Type B pancreatic cell (in vitro differentiated cells): ENCODE measurements at places on chromosomes 7 and 10.

DNA sequence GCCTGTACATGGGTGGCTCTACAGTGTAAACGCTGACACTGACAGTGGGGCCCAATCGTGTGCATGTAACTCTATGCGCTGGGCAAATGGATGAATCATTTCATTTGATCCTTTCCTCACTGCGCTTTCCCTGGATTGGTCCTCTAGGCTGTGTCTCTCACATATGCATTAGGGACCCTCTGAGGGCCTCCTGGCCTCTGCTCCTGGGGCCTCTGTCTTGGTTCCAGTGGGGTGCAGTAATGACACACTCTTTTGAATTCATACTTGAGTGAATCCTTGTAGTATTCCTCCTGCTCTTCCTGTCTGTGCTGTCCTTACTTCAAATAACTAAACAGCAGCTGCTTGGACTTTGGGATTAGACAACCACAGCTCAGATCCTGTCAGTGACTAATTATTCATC lies 176.5 kb upstream of the ADO start:
- no peak for DNase-seq

DNA sequence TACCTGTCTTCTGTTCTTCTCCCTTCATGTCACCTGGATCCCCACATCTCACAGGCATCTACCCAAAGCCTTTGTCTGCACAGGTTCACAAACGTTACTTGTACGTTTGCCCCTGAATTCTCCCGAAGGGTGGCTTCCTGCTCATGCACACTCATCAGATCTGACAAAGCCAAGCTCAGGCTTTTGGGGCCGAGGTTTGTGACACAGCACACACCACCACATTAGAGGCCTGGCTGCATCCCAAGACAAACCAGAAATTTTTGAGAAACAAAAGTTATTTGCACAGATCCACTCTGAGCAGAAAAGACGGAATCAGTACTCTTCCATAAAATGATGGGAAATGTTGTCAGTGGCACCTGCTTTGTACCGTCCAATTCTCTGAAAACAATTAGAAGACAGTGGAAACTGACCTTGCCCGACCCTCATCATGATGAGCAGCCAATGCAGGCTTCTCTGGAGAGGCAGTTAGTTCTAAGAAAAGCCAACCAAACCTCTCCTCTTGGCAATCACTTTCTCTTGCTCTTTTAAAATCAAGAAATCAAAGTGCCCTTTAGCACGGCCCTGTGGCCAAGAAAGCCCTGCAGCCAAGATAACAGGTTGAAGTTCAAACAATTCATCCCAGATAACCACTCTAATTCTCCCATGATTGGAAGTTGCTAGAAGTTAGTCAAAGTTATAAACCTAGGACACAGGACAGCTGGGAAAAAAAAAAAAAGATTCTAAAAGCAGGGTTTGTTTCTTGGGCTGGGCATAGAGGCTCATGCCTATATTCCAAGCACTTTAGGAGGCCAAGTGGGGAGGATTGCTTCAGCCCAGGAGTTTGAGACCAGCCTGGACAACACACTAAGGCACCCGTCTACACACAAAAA lies 13.6 kb upstream of the SVIL start:
- no peak for DNase-seq

DNA sequence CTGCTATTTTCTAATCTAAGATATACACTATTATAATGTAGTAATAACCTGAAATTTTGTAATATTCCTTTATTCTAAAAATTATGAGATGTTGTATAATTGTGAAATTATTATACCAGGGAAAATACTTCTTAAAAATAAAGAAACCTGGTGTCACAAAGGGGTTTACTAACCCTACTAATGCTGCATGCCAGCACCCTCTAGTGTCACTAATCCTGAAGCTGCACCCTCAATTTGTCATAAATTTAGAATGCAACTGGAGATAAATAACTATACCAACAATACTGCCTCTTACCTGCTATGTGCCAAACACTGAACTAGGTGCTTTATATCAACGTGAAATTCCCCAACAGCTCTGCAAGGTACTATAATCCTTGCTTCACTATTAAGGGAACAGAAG lies 30.8 kb downstream of the TM9SF3 start:
- DNase-seq: no peak

DNA sequence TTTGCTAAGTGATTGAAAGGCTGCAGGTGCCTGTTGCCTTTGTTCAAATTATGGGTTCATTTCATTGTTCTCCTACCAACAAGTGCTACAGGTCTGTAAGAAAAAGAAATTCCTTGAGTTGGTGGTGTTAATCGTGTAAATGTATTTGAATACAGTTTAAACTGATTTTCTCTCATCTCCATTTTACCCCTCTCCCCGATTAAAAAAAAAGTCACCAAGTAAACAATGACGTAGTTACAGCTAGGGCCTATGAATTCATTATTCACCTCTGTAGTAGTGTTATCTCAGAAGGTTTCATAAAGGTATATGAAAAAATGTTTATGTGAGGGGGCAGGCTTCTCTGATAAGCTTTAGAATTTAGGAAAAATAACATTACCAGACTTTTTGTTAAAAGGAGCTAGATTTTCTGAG lies 1.1 kb downstream of the REEP3 start:
- no peak for DNase-seq

GRCh38 chr10:101829561-101830315 lies 11.5 kb upstream of the OGA start:
- DNase-seq: no peak

DNA sequence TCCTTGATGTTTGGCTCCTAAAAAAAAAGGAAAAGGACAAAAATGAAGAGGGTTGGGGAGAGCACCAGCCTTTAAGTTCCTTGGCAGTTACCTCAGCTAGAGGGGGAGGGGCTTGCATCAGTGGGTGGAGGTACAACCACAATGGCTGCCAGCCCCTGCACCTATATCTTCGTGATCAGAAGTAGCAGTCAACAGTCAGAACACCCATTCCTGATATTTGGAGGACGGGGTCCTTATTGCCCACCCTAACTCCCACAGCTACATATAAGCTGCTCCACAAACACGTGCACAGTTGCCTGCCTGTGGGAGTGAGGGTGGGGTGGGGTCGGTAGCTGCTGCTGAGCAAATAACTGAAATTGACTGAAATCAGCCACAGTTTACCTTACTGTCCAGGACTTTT lies 26.2 kb downstream of the C1GALT1 start:
- no peak for DNase-seq

GRCh38 chr7:30173058-30173897 lies 38.5 kb downstream of the MTURN start:
- no peak for DNase-seq

- no peak for DNase-seq
Observed at GRCh38 chr10:48556713-48557112, 48.2 kb downstream of the ARHGAP22 start.

GRCh38 chr7:139051655-139052054 lies 15.8 kb upstream of the ZC3HAV1L start:
- DNase-seq: no peak

DNA sequence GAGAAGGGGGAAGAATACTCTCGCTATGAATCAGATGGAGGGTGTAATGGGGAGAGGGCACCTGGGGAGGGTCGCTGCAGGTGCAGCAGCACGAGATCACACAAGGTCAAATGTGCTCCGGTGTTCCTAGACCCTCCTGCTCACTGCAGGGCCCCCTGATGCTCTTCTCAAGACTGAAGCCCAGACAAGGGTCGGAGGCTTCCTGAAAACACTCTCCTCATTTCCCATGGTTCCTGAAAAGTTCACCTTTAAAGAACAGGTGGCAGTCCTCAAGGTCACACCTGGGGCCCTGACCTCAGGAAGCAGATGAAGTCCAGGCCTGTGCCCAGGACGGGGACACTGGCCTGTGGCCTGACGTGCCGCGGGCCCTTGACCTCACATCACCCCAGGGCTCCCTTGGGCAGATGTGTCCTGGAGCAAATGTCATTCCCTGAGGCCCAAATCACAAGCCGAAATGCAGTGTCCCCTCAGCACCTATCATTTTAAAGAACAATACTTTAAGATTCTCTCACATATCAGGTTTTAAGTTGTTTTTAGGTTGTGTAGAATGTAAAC lies 289.8 kb downstream of the GLRX3 start:
- DNase-seq: peak; percentile 43

DNA sequence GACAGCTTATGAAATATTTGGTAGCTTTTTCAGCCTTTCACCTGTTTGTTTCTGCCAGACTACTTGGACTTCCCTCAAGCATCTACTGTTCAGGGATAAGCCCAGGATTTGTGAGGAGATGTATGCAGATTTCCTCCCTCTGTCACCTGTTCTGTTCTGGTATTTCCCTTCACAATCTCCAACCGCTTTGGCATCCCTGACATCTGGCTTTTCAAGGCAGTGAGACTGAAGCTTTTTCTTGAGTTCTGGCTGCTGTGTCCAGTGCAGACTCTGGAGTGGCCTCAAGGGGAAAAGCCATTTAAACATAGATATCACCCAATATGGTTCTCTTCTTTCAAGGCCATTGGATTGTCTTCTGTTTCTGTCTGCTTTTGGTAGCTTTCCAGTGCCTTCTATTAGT lies 369.7 kb downstream of the LRMDA start:
- DNase-seq: no peak

GRCh38 chr7:102872460-102872859 lies 40.3 kb upstream of the LRRC17 start:
- DNase-seq: no peak

DNA sequence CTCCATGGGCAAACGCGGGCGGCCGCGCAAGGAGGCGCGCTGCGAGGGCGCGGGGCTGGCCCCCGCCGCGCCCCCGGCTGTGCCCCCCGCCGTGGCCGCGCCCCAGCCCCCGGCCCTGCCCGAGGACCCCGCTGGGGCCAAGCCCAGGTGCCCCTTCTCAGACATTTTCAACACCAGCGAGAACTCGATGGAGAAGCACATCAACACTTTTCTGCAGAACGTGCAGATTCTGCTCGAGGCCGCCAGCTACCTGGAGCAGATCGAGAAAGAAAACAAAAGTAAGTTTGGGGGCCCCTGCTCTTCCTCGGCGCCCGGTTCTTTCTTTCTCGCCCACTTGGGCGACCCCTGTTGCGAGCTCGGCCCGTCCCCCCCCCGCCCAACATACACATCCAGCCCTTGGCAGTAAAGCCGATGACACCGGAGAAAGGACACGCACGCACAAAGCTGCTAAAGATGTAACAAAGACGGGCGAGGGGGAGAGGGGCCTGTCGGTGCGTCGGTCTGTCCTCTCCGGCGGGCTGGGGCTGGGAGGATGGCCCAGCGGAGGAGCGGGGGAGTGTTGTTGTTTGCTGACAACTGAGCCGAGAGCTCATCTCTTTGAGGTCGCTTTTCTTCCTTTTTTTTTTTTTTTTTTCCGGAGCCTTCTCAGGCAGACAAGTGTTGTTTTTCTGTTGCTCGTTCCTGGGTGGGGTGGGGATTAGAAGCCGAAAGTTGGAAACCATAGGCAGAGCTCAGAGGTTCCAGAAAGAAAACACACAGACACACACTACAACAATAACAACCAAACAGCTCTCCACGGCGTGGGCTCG lies 604 bp downstream of the MXI1 start:
- no peak for DNase-seq

GRCh38 chr10:31947144-31947926 lies 18.7 kb upstream of the ARHGAP12 start:
- DNase-seq: no peak

DNA sequence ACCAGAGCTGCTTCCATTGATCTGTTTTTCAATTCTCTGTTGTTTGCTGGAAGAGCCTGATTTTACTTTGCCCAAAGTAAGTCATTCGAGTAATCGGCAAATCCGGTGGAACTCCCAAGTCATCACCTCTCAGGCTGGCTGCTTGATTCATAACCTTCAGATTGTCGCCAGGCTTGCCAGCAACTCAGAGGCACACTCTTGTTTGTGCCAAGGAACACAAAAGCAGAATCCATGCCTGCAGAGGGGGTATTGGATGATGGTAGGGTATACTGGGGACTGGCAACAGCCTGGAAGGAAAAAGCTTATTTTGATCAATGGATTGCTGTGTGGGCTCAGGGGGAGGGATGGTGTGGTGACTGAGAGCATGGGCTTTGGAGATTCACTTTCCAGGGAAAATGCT lies 542.4 kb downstream of the SORCS3 start:
- DNase-seq: no peak

GRCh38 chr7:103793614-103794013 lies 195.8 kb downstream of the RELN start:
- DNase-seq: no peak

- DNase-seq: no peak
Observed at GRCh38 chr10:126670056-126670894, at the start of gene C10orf90. Gene C10orf90 (minus strand): TSS chr10:126670693. CDS start chr10:126670480, 213 bp downstream.

DNA sequence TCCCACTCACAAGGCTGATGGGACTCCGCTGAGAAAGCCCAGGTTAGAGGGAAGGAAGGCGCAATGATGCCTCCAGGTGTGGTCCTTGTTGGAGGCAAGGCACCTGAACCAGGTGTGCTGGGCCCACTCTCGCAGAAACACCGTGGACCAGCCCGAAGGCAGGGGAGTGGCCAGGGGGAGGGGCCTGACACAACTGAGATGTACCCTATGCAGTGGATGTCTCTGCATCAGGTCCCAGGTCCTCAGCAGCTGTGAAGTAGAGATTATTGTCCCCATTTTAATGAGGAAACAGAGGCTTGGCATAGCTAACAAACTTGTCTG lies 32.0 kb downstream of the GBX1 start:
- no peak for DNase-seq

DNA sequence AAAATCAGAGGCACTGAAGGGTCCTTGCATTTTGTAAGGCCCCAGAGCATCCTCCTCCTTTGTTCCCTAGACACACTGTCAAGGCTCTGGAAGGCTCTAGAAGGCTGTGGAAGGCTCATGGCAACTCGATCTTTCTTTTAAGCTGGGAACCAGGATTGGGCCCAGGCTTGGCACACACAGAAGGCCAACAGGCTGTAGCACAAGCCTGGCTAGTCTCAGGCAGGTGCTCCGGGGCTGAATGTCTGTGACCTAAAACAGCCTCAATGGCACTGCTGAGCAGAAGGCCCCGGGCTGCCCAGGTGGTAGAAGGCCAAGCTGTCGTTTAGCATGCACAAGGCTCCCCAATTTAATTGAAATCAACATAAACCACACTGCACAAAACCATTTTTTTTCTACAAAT lies 55.7 kb downstream of the PRKAG2 start:
- DNase-seq: no peak
